ENCODE measurements at places on chromosomes 5 and 9.

GRCh38 chr9:79154806-79155205 lies 417.0 kb upstream of the TLE4 start:
- DNase-seq, result no peak

DNA sequence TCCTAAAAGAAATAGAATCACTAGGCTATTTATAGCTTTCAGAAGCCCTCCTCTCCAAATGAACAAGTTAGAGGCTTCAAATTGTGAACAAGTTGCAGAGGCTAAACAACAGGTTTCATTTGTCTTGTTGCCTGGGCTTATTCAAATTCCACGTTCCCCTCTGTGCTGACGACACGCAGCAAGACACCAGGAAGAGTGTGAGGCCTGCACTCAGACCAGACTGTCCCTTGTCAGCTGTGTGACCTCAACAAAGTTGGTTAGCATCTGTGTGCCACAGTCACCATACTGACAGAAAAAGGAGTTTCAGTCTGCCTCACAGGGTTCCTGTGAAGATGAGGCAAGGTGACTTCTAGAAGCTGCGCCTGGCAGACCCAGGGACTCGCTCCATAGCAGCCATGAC lies 22.1 kb upstream of the GABBR2 start:
- no peak for DNase-seq

DNA sequence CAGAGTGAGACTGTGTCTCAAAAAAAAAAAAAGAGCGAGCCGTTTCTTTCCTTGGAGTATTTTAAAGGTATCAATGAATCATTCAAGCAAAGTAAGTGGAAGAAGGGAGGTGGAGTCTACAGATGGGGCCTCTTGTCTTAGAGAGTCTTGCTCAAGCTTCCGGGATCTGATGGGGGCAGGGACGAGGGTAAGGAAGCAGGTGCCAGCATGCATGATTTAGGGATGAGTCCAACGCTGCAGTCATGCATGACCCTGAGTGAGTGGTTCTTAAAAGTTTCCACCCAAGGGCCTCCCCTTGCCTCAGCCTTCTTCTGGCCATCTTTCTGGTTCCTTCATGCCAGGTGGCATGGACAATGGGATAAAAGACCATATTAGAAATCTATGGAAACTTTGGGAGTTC lies 79.6 kb downstream of the MYO10 start:
- no peak for DNase-seq

- no peak for DNase-seq
These were observed 97.1 kb upstream of the PRSS3 start for GRCh38 chr9:33698267-33698666.

GRCh38 chr5:94778299-94778698 lies 159.8 kb downstream of the SLF1 start:
- no peak for DNase-seq

DNA sequence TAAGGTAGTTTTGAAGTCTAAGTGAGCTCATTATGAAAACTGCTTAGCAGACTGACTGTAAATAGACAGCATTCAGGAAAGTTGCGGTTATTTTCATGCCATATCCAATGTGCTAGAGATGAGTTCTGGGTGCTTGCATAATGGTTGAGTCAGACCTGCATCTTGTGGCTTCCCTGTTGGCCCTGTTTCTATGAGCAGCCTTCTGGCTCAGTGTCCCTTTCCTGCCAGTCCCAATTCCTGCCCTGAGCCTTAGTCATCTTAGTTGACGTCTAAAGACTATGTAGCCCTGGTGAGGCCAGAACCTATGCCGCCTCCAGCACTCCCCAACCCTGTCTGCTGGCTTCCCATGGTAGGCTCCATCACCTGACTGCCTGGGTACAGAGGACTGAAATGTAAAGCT lies 76.3 kb upstream of the TNFSF8 start:
- DNase-seq, result no peak

- peak; percentile 37 for DNase-seq
These were observed 167.8 kb upstream of the CCNG1 start for GRCh38 chr5:163269624-163270023.

- DNase-seq, result no peak
These were observed 136.5 kb downstream of the SV2C start for GRCh38 chr5:76219636-76220035.

DNA sequence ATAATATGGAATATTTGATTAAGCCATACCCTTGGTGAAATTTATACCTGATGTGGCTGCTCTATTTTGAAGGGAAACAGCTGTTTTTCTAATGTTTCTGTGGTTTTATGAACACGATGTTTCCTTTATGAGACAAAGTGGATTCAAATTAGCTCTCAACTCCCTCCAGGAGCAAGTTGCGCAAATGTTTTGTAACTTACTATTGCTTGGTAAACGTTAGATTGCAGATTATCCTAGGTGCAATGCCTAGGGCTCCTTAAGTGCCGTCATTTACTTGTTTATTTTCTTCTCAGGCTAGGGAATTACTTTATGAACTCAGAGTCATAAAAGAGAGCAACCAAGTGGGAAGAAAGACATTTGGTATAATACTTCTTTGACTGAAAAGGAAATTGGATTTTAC lies 763.1 kb downstream of the TAF11L14 start:
- DNase-seq, result no peak

- DNase-seq, result no peak
These were observed 72.5 kb downstream of the AP3B1 start for GRCh38 chr5:78221964-78222451.

DNA sequence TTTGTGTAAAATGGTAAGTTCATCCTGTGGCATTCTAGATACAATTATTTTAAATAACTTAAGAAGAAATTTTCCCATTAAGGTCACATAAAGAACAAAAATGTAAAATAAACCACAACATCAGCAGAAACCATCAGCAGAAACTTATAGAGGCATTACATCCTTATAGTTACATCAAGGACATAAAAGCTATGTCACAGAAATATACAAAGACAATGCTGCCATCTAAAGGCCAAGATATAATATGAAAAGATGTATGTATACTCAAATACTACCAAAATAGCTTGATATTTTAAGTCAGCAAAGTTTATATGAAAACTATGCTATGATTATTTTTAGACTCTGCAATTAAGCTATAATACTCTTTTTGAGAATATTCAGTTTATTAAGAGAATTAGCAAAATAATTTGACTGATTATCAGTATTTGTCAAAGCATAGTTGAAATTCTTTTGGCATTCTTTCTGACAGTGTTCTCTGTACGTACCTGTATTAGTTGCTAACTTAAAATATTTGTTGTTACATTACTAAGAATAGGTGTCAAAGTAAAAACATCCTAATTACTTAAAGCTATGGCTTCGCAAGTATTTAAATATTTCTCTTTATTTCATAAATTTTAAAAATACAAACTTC lies 36.2 kb downstream of the FBXL17 start:
- DNase-seq, result peak; percentile 58

DNA sequence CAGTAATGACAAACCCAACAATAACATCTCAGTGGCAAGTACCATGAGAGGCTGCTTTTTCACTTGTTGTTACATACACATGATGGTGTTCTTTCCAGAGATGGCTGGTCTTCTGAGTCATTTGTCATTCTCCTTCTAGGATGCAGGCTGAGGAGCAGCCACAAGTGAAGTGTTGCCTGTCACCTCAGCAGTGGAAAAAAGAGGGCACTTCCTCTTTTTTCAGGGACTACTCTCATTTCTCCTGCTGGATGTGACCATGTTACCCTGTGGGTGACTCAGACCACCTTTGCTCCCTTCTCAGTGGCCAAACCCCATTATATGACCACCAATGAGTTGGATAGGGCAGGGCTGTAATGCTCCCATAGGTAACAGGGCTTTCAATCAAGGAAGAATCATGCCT lies 587.0 kb upstream of the ADAMTS16 start:
- no peak for DNase-seq

DNA sequence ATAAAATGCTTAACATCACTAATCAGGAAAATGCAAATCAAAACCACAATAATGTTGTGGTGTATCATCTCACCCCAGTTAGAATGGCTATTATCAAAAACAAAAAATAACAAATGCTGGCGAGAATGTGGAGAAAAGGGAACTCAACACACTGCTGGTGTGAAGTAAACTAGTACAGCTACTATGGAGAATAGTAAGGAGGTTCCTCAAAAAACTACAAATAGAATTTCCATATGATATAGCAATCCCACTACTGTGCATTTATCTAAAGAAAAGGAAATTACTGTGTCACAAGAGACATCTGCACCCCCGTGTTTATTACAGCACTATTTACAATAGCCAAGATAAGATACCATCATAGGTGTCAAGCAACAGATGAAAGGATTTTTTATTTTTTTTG lies 214.5 kb upstream of the RASA1 start:
- no peak for DNase-seq

DNA sequence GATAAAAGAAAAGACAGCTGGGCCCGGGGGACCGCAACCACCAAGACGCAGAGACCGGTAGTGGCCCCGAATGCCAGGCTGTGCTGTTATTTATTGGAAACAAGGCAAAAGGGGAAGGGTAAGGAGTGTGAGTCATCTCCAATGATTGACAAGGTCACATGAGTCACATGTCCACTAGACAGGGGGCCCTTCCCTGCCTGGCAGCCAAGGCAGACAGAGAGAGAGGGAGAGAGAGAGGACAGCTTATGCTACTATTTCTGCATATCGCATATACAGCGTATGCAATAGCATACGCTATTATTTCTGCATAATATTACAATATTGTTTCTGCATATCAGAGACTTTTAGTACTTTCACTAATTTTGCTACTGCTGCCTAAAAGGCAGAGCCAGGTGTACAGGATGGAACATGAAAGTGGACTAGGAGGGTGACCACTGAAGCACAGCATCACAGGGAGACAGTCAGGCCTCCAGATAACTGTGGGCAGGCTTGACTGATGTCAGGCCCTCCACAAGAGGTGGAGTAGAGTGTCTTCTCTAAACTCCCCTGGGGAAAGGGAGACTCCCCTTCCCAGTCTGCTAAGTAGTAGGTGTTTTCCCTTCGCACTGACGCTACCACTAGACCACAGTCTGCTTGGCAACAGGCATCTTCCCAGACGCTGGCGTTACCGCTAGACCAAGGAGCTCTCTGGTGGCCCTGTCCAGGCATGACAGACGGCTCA lies 50.3 kb downstream of the RFX3 start:
- no peak for DNase-seq

- no peak for DNase-seq
These were observed 348.3 kb downstream of the ISL1 start for GRCh38 chr5:51731421-51732029.

DNA sequence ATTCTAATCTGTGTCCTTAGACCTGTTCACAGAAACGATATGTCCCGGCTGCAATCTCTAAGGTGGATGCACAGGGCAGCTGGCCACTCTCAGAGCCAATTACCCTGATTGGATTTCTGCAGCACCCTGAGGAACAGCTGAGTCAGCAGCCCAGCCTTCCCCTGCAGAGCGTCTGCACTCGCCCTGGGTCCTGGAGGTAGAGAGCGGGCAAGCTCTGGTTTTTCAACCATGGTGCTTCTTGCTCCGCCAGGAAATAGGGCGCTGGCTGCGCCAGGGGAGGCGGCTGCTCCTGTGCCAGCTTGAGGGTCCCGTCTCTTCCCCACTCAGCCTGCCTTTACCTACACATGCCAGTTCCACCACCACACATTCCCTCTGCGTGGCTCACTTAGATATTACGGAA lies 19.2 kb downstream of the NDUFS6 start:
- peak; percentile 60 for DNase-seq

- peak; percentile 47 for DNase-seq
These were observed 580.2 kb upstream of the FAM174A start for GRCh38 chr5:99955006-99955405.

Data from left lung (tissue), 14 donors.